SIG-M5 (cell line): ENCODE measurements at places on chromosomes 2 and 18.

DNA sequence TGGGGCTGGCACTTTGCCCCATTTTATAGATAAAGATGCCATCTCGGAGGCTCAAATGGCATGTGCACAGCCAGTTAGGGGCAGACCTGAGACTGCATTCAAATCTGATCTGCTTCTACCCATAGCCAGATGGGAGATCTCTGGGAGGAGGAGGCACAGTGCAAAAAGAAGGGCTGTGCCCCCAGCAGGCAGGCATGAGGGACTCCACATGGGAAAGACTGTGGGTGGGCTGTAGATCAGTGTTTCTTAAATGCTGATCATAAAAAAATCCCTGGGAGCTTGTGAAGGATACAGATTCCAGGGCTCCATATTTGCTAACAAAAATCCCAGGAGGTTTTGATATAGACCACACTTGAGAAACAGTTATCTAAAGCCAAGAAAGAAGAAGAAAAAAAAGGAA is 15.2 kb downstream of the PAX8 start:
- DNase-seq, result no peak

DNA sequence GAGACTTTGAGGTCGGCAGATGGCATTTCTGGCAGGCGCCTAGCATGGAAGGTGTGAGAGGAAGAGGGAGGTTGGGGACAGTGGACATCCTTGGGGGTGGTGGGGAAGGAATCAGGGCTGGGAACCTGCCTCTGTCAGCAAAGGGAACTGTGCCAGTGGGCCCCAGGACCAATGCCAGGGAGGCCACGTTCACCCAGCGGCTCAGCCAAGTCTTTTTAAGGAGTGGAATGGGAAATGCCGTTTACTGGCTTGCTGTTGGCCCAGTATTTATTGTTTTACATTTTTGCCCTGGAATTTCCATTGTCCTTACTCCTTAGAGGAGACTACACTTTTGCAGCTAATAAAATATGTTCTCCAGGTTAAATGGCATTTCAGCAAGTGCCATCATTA is 135.2 kb downstream of the MCFD2 start:
- no peak for DNase-seq

DNA sequence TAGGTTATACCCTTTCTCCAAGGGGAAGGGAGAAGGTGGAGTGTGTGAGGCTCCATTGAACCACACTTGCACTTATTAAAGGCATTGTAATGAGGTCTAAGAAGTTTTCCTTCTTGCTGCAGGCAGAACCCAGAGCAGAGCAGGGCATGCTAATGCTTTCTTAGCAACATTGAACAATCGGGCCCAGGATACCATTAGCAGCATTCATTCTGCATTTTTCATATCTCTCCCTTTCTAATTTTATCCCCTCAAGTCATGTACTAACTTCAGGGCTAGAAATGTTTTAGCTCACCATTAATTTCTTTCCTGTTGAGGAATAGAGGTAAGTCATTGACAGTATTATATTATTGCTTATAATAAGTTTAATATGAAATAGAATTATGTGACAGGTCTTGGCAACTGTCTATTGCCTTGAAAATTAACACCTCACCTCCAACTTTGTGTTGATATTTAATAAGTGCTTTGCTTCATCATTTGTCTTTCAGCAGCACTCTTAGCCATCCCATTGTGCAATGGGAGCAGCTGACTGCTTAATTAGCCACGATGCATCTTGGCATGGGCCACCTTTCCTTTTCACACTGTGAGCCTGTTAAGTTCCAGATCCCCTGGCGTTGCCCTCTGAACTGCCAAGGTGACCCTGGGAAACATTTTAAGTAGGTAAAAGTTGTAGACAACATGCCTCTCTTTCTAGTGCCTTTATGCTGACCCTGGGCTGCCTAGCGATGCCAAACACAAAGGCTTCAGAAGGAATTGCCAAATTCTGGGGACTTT is 300.8 kb upstream of the MEX3C start:
- no peak for DNase-seq

- DNase-seq, result no peak
Measured at GRCh38 chr2:14750433-14750832, 117.9 kb downstream of the LRATD1 start.

GRCh38 chr2:101415220-101415619 is 27.9 kb upstream of the CREG2 start:
- DNase-seq, result no peak

DNA sequence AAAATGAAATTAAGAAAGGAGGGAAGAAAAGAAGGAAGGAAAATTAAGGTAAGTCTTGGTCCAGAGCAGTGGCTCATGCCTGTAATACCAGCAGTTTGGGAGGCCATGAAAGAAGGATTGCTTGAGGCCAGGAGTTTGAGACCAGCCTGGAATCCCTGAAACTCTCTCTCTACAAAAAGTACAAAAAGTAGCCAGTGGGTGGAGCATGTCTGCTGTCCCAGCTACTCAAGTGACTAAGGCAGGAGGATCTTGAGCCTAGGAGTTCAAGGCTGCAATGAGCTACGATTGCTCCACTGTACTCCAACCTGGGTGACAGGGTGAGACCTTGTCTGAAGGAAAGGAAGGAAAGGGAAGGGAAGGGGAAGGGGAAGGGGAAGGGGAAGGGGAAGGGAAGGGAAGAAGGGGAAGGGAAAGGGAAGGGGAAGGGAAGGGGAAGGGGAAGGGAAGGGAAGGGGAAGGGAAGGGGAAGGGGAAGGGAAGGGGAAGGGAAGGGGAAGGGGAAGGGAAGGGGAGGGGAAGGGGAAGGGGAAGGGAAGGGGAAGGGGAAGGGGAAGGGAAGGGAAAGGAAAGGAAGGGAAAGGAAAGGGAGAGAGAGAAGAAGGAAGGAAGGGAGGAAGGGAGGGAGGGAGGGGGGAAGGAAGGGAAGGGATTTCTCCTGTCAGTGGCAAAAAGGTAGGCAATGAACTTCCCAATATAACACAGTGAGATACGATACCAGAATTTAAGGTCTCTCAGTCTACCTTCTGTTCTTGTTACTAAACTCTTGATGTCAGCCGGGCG is 412.8 kb downstream of the CMPK2 start:
- DNase-seq, result no peak

- DNase-seq, result no peak
Measured at GRCh38 chr2:231187736-231188505, 10.5 kb upstream of the ARMC9 start.

DNA sequence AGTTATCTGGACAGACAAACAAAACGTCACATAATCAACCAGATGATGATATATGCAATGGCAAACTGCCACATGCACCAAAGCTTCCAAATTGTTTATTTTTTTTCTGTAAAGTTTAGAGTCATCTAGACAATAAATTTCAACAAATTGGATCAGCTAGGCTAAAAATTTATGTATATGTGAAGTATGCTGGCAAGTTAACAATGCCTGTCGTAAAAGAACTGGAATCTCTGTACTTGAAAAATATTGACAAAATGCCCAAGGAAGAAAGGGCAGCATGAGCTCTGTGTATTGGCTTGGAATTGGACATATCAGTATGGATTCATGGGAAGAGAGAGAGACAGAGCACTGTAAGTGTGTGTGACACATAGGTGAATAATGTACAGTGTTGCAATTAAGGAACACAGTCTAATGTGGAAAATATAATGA is 309.8 kb downstream of the ERBB4 start:
- DNase-seq, result no peak

GRCh38 chr2:124283096-124283495 is 258.0 kb downstream of the CNTNAP5 start:
- no peak for DNase-seq

GRCh38 chr2:50347358-50348044 is 684.4 kb downstream of the NRXN1 start:
- DNase-seq, result no peak

- no peak for DNase-seq
Measured at GRCh38 chr2:238939074-238939473, 91.2 kb downstream of the TWIST2 start.

DNA sequence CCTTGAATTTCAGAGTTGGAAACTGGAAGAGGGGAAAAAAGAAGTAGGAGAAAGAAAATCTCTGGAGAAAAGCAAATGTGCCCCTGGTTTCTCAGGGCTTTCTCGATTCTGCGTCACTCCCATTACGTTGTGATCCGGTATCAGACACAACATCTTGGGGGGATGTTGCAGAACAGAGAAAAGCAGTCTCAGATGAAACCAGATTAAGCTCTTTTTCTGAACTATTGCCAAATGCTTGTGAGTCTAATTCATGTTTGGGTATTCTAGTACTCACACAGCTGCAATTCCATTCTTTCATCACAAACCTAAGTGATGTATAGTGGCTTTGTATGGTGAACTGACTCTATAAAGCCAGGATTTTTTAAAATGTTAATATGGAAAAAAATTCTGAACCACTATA is 233.2 kb downstream of the TCF4 start:
- DNase-seq, result no peak
